ENCODE measurements at places on chromosomes 1 and 21.

GRCh38 chr1:6041432-6042062 lies 4.1 kb upstream of the KCNAB2 start:
- DNase-seq, result no peak

- no peak for DNase-seq
Observed at GRCh38 chr1:56050911-56051310, 528.5 kb downstream of the PLPP3 start.

DNA sequence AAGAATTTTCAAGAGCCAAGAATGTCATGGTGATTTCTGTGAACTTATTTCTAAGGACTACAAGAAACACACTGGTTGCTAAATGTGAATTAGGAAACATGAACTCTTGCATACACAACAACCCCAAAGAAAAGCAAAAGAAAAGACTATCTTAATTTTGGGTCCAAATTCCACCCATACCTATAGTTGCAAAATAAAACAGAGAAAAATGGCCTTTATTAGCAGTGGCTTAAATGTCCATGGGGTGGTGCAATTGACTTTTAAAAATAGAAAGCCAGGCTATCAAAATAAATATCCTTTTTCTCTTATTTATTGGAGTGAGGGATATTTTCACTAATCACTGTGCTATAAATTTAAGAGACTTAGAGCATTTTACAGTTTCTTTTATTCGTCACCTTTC lies 80.9 kb upstream of the DPYD start:
- no peak for DNase-seq

DNA sequence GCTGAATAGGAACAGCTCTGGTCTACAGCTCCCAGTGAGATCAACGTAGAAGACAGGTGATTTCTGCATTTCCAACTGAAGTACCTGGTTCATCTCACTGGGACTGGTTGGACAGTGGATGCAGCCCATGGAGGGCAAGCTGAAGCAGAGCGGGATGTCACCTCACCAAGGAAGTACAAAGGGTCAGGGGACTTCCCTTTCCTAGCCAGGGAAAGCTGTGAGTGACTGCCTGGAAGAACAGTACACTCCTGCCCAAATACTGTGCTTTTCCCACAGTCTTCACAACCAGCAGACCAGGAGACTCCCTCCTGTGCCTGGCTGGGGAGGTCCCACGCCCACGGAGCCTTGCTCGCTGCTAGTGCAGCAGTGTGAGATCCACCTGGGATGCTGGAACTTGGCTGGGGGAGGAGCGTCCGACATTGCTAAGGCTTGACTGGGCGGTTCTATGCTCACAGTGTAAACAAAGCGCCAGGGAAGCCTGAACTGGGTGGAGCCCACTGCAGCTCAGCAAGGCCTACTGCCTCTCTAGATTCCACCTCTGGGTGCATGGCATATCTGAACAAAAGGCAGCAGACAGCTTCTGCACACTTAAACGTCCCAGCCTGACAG lies 14.7 kb downstream of the CR1L start:
- DNase-seq, result no peak

- DNase-seq, result no peak
Observed at GRCh38 chr1:87393445-87394085, 64.9 kb downstream of the LMO4 start.
